ENCODE measurements at places on chromosomes 4 and X.

- no peak for DNase-seq
These were observed 739.1 kb upstream of the DIAPH2 start for GRCh38 chrX:95945528-95945927.

- no peak for DNase-seq
These were observed 23.4 kb downstream of the FBXO8 start for GRCh38 chr4:174260099-174260498.

GRCh38 chrX:122046226-122046625 is 998.8 kb downstream of the GLUD2 start:
- no peak for DNase-seq

GRCh38 chrX:140503714-140504351 is 1.0 kb downstream of the SOX3 start:
- no peak for DNase-seq

GRCh38 chrX:74063426-74064155 is 240.4 kb upstream of the ZCCHC13 start:
- DNase-seq = no peak

DNA sequence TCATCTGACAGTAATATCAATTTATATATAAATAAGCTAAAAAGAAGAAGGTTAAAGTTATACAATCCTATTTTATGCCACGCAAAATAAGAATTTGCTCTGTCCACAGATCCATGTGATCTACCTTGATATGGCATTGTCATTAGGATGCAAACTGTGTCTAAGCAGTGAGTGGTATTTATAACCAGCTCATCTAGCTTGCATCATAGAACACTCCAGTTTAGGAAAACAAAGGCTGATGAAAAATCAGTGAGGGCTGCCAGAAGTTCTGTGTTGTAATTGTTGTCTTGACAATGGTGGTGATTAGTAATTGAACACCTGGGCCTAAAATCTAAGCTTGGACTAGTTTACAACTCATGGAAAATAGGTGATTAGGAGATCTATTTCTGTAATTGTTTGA is 111.0 kb downstream of the CPE start:
- no peak for DNase-seq

DNA sequence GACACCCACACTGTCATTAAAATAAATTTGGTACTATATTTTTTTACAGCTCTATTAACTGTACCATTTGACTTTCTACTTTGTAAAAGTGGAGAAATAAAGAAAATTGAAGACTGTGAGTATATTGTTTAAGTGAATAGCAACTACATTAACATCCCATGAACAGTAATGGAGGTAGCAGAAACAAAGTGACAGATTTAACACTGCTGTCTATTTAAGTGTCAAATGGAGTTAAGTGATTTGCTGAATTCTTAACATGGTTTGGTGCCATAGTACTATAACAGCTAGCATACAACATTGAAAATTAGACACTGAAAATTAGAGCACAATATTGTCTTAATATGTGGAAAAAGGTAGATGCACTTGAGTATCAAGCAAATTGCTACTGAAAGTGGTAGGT is 76.2 kb downstream of the C4orf33 start:
- no peak for DNase-seq

- no peak for DNase-seq
These were observed 176.7 kb downstream of the LDB2 start for GRCh38 chr4:16721613-16722291.

GRCh38 chrX:20947411-20947912 is 426.8 kb upstream of the CNKSR2 start:
- DNase-seq = no peak

- no peak for DNase-seq
These were observed 41.8 kb downstream of the C4orf50 start for GRCh38 chr4:5976431-5976830.

GRCh38 chr4:114312338-114312737 is 286.3 kb upstream of the UGT8 start:
- no peak for DNase-seq

- no peak for DNase-seq
These were observed 93.8 kb upstream of the CLCN4 start for GRCh38 chrX:10062980-10063379.

DNA sequence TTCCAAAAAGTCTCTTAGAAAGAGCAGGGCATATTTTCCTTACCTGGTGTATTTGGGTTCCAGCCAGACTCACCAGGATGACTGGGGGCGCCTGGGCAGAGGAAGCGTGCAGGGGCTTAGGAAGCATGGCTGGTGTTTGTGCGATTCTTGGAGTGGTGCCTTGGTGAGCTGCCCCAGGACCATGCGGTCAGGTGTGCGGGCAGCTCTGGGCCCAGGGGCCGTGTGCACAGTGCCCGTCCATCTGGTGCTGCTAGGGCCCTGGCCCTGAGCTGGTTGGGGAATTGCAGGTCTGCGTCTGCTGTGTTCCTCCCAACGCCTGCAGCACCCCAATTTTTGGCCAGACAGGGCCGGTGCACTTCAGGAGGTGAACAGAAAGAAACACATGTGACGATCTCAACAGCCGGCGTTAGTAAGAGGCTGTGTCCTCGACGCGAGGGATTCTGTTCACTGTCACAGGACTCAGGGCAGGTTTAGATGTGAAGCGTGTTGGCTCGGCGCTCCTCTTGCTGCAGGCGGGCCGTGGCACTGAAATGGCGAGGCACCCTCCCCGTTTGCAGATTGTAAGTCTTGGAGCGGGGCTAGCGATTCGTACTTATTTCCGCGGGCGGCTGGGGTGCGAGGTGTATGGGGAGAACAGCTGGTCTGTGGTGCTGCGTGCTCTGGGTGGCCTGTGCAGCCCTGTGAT is 15.2 kb downstream of the RGS12 start:
- no peak for DNase-seq

DNA sequence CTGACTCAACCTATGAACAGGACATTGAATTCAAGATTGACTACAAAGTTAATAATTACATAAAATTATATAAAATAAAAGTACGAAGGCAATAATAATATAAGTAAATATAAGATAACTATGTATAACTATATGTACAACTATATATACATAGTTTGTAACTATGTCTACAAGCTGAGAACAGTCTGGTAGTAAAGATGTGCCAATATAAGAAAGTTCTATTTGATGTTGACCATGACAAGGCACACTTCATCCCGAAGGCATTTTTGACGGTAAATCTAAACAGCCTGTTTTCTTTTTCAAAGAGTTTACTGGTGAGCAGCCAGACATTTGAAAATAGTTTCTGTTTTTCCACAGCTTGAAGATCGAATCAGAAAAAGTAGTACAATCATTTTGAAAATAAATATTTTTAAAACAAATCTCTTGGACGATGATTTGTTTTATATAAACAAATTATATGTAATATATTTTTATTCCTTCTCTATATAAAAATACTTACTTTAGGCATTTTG is 112.9 kb downstream of the CEP44 start:
- DNase-seq = no peak

DNA sequence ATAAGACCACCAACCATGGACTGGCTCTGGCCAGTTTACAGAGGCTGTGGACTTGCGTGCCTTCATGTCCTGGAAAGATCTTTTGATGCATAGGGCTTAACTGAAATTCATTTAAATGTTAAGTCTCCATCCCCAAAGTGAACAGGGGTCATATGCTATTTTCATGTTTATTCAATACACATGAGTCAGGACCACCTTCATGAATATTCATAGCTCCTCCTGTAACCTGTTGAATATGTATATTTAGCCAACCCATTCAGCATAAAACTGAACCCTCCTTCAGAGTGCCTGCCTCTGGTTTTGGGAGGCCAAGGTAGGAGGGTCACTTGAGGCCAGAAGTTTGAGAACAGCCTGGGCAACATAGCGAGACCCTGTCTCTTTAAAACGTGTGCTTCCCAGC is 7.1 kb downstream of the CTPS2 start:
- DNase-seq = no peak

- DNase-seq = no peak
These were observed 483.6 kb downstream of the GABRG1 start for GRCh38 chr4:45640281-45640680.

DNA sequence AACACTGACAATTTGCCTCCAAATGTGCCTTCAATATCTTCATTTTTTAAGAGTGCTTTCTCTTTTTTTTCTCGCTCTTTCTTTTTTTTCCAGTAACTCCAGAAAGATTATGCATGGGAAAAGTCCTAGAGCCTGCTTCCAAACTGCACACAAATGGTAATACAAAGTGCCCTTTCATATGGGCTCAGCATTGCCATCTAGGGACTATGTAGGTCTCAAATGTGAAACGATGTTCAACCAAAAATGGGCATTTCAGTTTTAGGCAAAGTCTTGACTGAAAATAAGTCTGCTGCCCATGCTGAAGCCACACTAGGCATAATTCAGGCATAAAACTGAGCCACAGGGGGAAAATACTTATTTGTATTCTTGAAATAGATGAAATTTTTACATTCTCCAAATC is 65.6 kb downstream of the SYNPO2 start:
- DNase-seq = no peak

DNA sequence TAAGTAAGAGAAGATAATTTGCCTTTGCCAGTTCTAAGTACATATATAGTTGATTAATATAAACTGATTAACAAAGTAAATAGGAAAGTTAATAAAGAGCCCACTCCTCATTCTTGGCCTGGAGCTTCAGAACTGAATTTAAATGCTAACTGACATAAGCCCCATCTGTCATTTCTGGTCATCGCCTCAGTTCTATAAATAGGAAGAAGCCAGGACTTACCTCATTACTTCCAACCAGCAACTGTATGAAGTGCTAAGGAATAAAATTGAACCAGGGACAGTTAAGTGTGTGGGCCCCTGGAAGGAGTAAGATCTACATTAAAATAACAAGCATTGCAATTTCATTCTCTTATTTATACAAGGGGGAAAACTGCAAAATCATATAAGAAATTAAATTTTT is 52.0 kb upstream of the PDLIM5 start:
- DNase-seq = no peak

DNA sequence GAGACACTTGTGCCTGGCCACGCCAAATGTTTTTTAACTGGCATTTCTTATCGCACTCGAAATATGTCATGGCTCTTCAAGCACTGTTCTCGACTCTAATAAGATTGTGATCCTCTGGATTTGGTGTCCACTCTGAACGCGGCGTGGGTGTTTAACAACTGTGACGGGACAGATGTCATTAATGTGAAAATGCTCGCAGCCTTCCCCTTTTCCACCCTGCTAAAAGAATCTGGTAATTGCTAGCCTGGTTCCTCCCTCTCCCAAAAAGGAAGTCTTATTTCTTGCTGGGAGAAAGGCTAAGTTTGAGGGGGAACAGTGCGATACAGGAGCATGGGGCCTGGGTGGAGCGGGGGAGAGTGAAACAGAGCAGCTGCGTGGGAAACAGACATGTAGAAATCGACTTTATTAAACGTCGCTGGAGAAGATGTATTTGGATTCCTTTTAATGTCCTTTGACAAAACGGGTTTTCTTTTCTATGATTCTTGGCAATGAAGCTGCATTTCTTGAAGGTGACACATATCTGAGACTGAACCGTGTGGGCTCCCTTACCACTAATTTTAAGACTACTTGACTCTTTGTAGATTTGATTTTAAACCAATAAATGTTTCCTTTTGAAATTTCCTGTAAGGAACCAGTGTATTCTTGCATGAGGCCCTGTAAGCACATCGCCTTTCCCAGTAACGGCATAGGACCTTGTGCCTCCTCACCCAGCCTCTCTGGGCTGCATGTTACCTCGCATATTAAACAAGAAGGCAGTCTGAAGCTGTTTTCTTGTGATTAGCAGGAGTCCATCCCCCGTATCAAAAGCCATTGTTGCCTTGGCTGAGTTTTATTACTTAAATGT is 17.8 kb downstream of the TBC1D1 start:
- DNase-seq = no peak

- DNase-seq = no peak
These were observed 62.6 kb downstream of the DCLK2 start for GRCh38 chr4:150140774-150141400.

GRCh38 chr4:89610236-89610635 is 226.7 kb downstream of the SNCA start:
- DNase-seq = no peak

DNA sequence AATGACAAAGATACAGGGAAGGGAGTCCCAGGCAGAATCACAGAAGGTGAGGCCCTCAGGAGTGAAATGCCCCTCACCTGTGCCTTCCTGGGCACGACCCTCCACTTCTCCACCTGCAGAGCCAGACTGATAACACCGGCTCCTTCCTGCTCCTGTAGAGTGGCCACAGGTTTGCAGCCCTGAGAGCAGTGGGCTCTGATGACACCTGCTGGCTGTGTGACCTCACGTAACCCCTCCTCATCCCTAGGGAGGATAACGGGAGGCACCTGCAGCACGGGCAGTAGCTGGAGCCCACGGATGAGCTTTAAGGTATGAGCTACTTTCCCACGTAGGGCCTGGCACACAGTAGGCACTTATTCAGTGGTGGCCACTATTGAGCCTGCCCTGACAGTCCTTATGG is 25.5 kb upstream of the MAN2B2 start:
- DNase-seq = no peak

DNA sequence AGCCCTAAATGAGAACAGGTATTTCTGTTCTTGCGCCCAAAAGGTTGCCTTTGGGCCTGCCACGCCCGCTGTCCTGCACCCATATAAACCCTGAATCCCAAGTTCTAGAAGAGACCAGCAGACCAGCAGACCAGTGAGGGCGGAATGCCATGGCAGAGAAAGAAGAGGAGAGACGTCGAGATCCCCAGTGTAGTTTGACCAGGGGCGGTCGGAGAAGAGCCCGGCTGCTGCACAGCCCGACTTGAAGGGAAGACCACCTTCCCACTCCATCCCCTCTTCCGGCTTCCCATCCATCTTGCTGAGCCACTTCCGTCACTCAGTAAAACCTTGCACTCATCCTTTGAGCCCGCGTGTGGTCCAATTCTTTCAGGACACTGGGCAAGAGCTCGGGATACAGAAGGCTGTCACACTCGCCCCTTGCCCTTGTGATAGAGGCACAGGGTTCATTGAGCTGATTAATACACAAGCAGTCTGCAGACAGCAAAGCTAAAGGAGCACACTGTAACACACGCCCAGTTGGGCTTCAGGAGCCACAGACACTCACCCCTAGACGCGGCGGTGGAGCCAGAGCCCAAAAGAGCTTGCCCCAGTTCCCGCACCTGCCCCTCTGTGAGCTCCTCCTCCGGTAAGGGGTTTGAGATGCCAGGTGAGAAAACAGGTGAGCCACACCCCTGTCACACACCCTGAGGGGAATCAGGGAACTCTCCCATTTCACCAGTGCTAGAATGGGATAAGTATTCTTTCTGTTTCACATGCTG is 230.8 kb downstream of the PCDH10 start:
- no peak for DNase-seq

GRCh38 chr4:1402516-1403091 is 3.6 kb downstream of the NKX1-1 start:
- no peak for DNase-seq

DNA sequence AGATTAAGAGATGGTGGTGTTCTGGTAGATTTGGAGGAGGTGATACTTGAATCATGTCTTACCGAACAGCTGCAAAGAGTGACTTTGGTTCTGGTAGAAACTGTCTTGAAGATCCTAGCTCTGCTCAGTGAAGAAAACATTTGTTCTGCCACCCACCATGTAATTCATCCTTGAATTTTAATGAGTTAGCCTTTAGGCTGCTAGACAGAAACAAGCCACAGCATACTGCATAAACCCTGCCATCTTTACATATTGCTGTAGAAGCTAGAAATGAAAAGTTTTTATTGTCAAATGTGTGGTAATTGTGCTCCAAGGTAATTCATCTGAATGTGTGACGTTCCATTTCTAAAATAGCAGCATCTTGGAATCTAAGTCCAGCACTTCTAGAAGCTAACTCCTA is 161.0 kb upstream of the RAPGEF2 start:
- DNase-seq = no peak
